ENCODE measurements at places on chromosomes 2 and 18. TPM values are rescaled to one million over a fixed set of nuclear protein-coding genes. Genes with fewer than 3 reads are reported as not detected.

- peaks cover 13% of the 10 kb centered on the region for H3K4me1 ChIP-seq
- H3K27me3 ChIP-seq = no peaks in the 10 kb centered on the region
- H3K4me3 ChIP-seq = no peak overlapping the region
- no peak overlapping the region for H3K27ac ChIP-seq
- peaks cover 4% of the 10 kb centered on the region for H3K36me3 ChIP-seq
Measured at GRCh38 chr2:45005261-45006002, 3.8 kb downstream of the SIX2 start.

- H3K27ac ChIP-seq = peak overlapping the region; percentile 3
- no peaks in the 10 kb centered on the region for H3K27me3 ChIP-seq
- H3K4me1 ChIP-seq = peaks cover 47% of the 10 kb centered on the region
Measured at GRCh38 chr2:203585516-203585915, 50.4 kb upstream of the RAPH1 start.

DNA sequence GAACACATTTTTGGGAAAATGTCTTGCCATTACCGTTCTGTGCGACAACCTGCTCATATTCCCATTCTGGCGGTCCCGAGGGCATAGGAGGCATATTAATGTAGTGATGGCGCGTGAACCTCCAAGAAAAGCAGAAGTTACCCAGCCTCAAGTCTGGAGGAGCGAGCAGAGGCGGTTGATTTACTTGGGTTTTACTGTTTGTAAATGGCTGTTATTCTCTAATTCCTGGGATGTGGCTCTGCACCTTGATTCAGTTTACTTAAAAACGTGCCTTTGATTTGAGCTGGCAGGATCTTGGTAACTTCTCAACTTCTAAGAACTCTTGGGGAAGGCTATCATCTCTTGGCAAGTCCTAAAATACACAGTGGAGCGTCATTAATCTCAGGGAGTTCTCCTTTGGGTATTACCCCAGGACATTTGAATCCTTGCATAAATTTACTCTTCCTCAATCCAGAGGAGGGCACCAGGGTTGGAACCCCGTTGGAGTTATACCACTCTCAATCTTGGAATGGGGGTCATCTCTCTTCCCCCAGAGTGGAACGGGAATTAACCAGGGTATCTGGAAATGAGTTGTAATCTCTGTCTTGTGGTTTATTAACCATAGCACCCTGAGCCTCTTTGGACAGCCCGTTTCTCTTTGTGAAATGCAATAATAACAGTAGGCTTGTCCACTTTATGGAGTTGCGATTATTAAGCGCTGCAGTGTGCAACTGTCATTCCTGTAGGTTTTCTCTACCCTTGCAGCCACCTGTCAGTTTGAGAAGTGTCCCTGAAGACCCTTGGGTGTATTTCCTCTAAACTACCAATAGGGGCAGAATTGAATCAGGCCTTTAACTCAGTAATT lies 2.1 kb downstream of the HK2 start:
- H3K4me3 ChIP-seq = peak overlapping the region; percentile 91
- DNase-seq = peak; percentile 91
- peaks cover 29% of the 10 kb centered on the region for H3K4me1 ChIP-seq
- no peaks in the 10 kb centered on the region for H3K36me3 ChIP-seq
- H3K27ac ChIP-seq = peak overlapping the region; percentile 81
- H3K27me3 ChIP-seq = no peaks in the 10 kb centered on the region

GRCh38 chr2:111633643-111634042 lies 250.3 kb downstream of the ANAPC1 start:
- no peak overlapping the region for H3K27ac ChIP-seq
- no peak for DNase-seq
- no peaks in the 10 kb centered on the region for H3K36me3 ChIP-seq
- H3K4me3 ChIP-seq = no peak overlapping the region

- DNase-seq = no peak
- H3K4me3 ChIP-seq = no peak overlapping the region
- peak overlapping the region; percentile 37 for H3K27ac ChIP-seq
Measured at GRCh38 chr2:174666845-174667244, 69.2 kb upstream of the WIPF1 start.

TANC1 gene
- 34.7 TPM for total RNA-seq

SERPINB4 gene
- total RNA-seq = not detected

DNA sequence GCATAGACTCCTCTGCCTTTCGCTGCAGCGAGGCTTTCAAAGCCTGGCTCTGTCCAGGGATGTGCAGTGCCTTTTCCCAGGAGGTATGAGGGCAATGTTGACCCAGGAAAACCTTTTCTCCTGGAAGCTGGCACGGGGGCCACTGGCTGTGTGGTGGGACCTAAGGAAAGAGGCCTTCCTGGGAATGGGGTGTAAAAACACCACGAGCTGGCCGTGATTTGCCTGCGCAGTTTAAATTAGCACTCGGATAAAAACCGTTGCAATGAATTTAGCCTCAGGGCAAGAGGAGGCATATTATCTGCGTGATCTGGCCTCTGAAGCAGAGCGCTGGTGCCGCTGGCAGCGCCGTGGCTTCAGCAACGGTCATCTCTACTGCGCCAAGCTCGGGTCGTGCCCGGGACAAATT lies 3.0 kb downstream of the OSR1 start:
- H3K4me1 ChIP-seq = peaks cover 7% of the 10 kb centered on the region
- no peak overlapping the region for H3K27ac ChIP-seq
- no peak overlapping the region for H3K4me3 ChIP-seq
- DNase-seq = no peak
- no peaks in the 10 kb centered on the region for H3K27me3 ChIP-seq

DNA sequence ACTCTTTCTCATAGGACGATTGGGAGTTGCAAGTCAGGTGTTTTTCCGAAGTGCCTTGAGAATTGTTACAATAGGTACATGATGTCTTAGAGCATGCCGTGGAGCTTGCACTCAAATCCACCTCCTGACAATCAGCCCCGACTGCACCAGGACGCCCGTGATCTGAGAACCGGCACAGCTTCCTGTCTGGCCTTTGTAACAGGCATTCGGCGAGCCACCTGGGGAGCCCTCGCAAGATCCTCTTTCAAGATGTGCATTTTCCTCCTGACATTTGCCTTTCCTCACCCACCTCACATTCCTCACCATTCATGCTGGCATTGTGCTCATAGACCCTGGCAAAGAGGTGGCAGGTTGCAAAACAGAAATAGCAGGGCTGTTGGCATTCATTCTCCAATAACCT lies 427.3 kb downstream of the GALR1 start:
- H3K36me3 ChIP-seq = no peaks in the 10 kb centered on the region
- H3K27me3 ChIP-seq = no peaks in the 10 kb centered on the region
- DNase-seq = no peak

- H3K36me3 ChIP-seq = no peaks in the 10 kb centered on the region
- H3K4me1 ChIP-seq = no peaks in the 10 kb centered on the region
- DNase-seq = no peak
- H3K4me3 ChIP-seq = no peak overlapping the region
- H3K27ac ChIP-seq = no peak overlapping the region
Measured at GRCh38 chr2:154709215-154709614, 10.7 kb downstream of the KCNJ3 start.

- no peaks in the 10 kb centered on the region for H3K27me3 ChIP-seq
- H3K36me3 ChIP-seq = no peaks in the 10 kb centered on the region
- peak overlapping the region; percentile 68 for H3K27ac ChIP-seq
- peak overlapping the region; percentile 67 for H3K4me3 ChIP-seq
Measured at GRCh38 chr18:54946149-54946581, 13.1 kb downstream of the CCDC68 start.

- H3K36me3 ChIP-seq = no peaks in the 10 kb centered on the region
- no peaks in the 10 kb centered on the region for H3K27me3 ChIP-seq
- peaks cover 3% of the 10 kb centered on the region for H3K4me1 ChIP-seq
- no peak overlapping the region for H3K4me3 ChIP-seq
- H3K27ac ChIP-seq = no peak overlapping the region
Measured at GRCh38 chr2:169107645-169108044, 38.3 kb downstream of the DHRS9 start.

CAPN13 gene
- total RNA-seq = not detected

- H3K27me3 ChIP-seq = peaks cover 17% of the 10 kb centered on the region
- DNase-seq = no peak
- no peak overlapping the region for H3K4me3 ChIP-seq
- H3K4me1 ChIP-seq = no peaks in the 10 kb centered on the region
Measured at GRCh38 chr2:73821227-73821626, 7.5 kb upstream of the STAMBP start.

ANKRD62 gene
- total RNA-seq = not detected

SLC25A12 gene
- total RNA-seq = 29.8 TPM

BMPR2 gene
- 44.2 TPM for total RNA-seq

GRCh38 chr2:153072077-153072476 lies 353.7 kb downstream of the ARL6IP6 start:
- H3K36me3 ChIP-seq = no peaks in the 10 kb centered on the region
- no peaks in the 10 kb centered on the region for H3K27me3 ChIP-seq
- no peak overlapping the region for H3K27ac ChIP-seq
- DNase-seq = no peak
- H3K4me1 ChIP-seq = no peaks in the 10 kb centered on the region

ACAA2 gene
- total RNA-seq = 60.7 TPM

- H3K4me3 ChIP-seq = no peak overlapping the region
- DNase-seq = no peak
- H3K27me3 ChIP-seq = no peaks in the 10 kb centered on the region
- H3K4me1 ChIP-seq = peaks cover 16% of the 10 kb centered on the region
- no peaks in the 10 kb centered on the region for H3K36me3 ChIP-seq
Measured at GRCh38 chr2:46692316-46692715, 213.0 kb downstream of the TMEM247 start.

- H3K27me3 ChIP-seq = no peaks in the 10 kb centered on the region
- no peaks in the 10 kb centered on the region for H3K36me3 ChIP-seq
- peak overlapping the region; percentile 86 for H3K27ac ChIP-seq
- peak overlapping the region; percentile 31 for H3K4me3 ChIP-seq
- DNase-seq = peak; percentile 90
Measured at GRCh38 chr2:201807452-201807999, 1.2 kb downstream of the CDK15 start.

GRCh38 chr2:79210274-79210917 lies 50.8 kb upstream of the REG3A start:
- no peaks in the 10 kb centered on the region for H3K4me1 ChIP-seq
- DNase-seq = no peak
- no peak overlapping the region for H3K4me3 ChIP-seq
- H3K27me3 ChIP-seq = no peaks in the 10 kb centered on the region

AQP12B gene
- total RNA-seq = not detected

DNA sequence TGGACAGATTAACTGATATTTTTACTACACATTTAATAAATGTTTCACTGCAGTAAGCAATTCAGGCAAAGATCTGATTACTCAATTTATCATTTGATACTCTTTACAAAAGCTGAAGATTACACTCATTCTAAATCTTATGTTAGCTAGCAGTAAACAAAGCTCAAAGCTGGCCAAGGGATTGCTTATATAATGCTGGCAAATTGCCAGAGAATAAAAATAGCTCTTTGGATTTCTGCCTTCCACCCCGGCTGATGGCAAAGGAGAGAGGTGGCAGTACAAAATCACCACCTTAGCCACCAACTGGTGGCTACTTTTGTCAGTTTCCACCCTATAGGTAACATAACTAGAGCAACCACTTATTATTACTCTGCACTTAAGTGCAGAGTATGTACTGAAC lies 320.5 kb downstream of the FSIP2 start:
- H3K4me3 ChIP-seq = no peak overlapping the region
- no peak for DNase-seq
- H3K27me3 ChIP-seq = no peaks in the 10 kb centered on the region
- H3K4me1 ChIP-seq = no peaks in the 10 kb centered on the region

GRCh38 chr2:72349016-72349415 lies 201.4 kb upstream of the CYP26B1 start:
- H3K27me3 ChIP-seq = no peaks in the 10 kb centered on the region
- H3K36me3 ChIP-seq = no peaks in the 10 kb centered on the region
- H3K4me1 ChIP-seq = no peaks in the 10 kb centered on the region
- no peak overlapping the region for H3K4me3 ChIP-seq
- no peak overlapping the region for H3K27ac ChIP-seq

DNA sequence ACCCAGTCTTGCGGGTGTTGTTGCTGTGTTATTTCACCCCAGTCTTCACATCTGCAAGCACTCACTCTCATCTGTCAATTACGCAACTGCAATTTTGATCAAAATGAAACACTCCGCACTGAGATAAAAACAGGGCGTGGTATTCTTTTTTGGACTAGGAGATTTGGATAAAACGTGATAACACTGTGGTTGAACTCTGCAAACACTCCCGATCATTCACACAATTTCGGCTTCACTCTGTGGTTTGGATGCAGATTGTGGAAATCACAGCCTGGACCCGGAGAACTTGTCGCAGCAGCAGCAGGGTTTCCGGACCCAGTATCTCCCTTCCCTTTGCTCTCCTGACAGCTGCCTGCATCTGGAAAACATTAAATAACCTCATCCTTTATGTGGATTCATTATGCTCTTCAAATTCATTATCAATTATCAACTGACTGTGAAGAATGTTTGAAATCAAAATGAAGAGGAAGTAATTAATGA lies 49.4 kb upstream of the APCDD1 start:
- no peaks in the 10 kb centered on the region for H3K4me1 ChIP-seq
- H3K4me3 ChIP-seq = no peak overlapping the region
- DNase-seq = peak; percentile 78
- peaks cover 11% of the 10 kb centered on the region for H3K27me3 ChIP-seq
- H3K27ac ChIP-seq = no peak overlapping the region
- no peaks in the 10 kb centered on the region for H3K36me3 ChIP-seq

All from osteoblast (primary cell).